ENCODE measurements at places on chromosomes 11 and 22.
A peak's percentile ranks its signal among the peaks of the same experiment; 100 is the strongest.

- H3K4me1 ChIP-seq: no peaks in the 10 kb centered on the region
- H3K27ac ChIP-seq: no peak overlapping the region
- H3K4me3 ChIP-seq: no peak overlapping the region
- no peaks in the 10 kb centered on the region for H3K27me3 ChIP-seq
- H3K36me3 ChIP-seq: no peaks in the 10 kb centered on the region
Observed at GRCh38 chr11:56841210-56841810, 92.8 kb upstream of the OR9G4 start.

DNA sequence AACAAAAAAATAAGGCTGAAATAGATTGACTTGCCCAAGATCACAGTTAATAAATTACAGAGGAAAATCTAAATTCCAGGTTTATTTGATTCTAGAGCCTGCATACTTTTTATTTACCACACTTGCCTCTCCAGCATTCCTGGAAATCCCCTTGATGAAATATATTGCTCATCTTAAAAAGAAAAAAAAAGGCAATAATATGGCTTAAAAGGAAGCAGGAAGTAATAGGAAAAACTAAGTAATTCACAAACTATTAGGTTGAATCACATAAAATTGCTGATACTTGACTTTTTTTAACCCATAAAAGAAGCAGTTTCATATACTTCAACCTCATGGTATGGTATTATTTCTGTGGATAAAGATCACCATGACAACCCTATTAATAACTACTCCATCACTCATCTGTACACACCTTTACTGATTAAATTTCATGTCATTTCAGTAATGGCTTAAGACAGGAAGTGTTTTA is 52.9 kb downstream of the COPB1 start:
- no peak overlapping the region for H3K4me3 ChIP-seq
- no peaks in the 10 kb centered on the region for H3K4me1 ChIP-seq
- no peaks in the 10 kb centered on the region for H3K36me3 ChIP-seq
- H3K27me3 ChIP-seq: no peaks in the 10 kb centered on the region

- peaks cover 25% of the 10 kb centered on the region for H3K4me1 ChIP-seq
- no peak for DNase-seq
- H3K27me3 ChIP-seq: no peaks in the 10 kb centered on the region
- H3K4me3 ChIP-seq: no peak overlapping the region
- peak overlapping the region; percentile 57 for H3K27ac ChIP-seq
Observed at GRCh38 chr11:8838248-8838647, 72.7 kb upstream of the AKIP1 start.

- no peak overlapping the region for H3K4me3 ChIP-seq
- H3K4me1 ChIP-seq: peaks cover 79% of the 10 kb centered on the region
- H3K27me3 ChIP-seq: no peaks in the 10 kb centered on the region
- no peak for DNase-seq
Observed at GRCh38 chr11:63862923-63863322, 24.0 kb downstream of the MARK2 start.

- no peak overlapping the region for H3K27ac ChIP-seq
- H3K4me1 ChIP-seq: no peaks in the 10 kb centered on the region
- H3K4me3 ChIP-seq: no peak overlapping the region
- no peak for DNase-seq
- H3K36me3 ChIP-seq: no peaks in the 10 kb centered on the region
Observed at GRCh38 chr11:23278121-23278520, 417.8 kb upstream of the CCDC179 start.

DNA sequence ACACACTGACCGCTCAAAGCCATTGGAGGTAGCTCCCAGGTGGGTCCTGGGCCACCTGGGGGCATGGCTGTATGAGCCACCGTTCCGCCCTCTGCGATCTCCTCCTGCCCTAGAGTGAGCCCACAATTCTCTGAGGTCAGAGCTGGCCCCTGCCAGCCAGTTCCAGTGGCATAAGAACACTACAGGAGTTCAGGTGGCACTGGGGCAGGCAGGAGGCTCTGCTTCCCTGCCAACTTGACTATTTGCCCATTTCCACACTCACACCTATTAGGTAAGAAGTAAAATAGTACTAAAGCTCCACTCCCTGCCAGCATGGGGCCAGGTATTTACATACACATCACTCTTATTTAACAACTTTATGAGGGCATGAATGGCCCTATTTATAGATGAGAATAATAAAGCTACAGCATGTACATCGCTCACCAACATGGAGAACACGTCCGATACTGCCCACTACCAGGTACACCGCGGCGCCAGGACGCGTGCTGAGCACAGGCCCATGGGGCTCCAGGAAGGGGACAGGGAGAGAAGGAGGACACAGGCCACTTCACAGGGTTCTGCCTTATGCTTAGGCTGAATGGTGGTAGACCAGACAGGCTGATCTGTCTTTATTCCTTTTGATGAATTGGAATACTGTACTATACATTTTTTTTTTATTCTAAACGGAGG is 26.2 kb downstream of the PISD start:
- H3K4me1 ChIP-seq: peaks cover 9% of the 10 kb centered on the region
- no peak overlapping the region for H3K4me3 ChIP-seq
- no peak for DNase-seq
- H3K36me3 ChIP-seq: no peaks in the 10 kb centered on the region

- peaks cover 27% of the 10 kb centered on the region for H3K4me1 ChIP-seq
- H3K36me3 ChIP-seq: no peaks in the 10 kb centered on the region
- H3K27ac ChIP-seq: no peak overlapping the region
- H3K4me3 ChIP-seq: no peak overlapping the region
- DNase-seq: no peak
Observed at GRCh38 chr11:8826139-8826786, 84.7 kb upstream of the AKIP1 start.

DNA sequence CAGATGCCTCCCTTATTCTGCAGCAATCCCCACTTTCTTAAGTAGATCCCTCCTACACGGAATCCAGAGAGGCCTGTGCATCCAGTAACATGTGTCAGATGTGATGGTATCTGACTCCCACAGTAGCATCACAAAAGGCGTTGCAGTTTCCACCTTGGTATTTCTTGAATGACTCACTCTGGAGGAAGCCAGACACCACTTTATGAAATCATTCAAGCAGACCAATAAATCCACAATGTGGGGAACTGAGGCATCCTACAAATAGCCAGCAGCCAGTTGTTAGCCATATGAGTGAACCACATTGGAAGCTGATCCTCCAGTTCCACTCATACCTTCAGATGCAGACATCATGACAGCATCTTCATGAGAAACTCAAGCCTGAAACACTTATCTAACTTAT is 798.1 kb downstream of the OPCML start:
- DNase-seq: no peak
- H3K4me1 ChIP-seq: no peaks in the 10 kb centered on the region
- H3K4me3 ChIP-seq: no peak overlapping the region
- H3K27me3 ChIP-seq: no peaks in the 10 kb centered on the region
- no peaks in the 10 kb centered on the region for H3K36me3 ChIP-seq

GRCh38 chr11:1565173-1565903 is 6.7 kb downstream of the DUSP8 start:
- peaks cover 38% of the 10 kb centered on the region for H3K27me3 ChIP-seq
- no peak overlapping the region for H3K27ac ChIP-seq
- no peak overlapping the region for H3K4me3 ChIP-seq
- DNase-seq: no peak

GRCh38 chr11:116984186-116984585 is 114.0 kb downstream of the SIK3 start:
- no peaks in the 10 kb centered on the region for H3K27me3 ChIP-seq
- H3K4me3 ChIP-seq: no peak overlapping the region
- no peak for DNase-seq
- no peaks in the 10 kb centered on the region for H3K36me3 ChIP-seq

DNA sequence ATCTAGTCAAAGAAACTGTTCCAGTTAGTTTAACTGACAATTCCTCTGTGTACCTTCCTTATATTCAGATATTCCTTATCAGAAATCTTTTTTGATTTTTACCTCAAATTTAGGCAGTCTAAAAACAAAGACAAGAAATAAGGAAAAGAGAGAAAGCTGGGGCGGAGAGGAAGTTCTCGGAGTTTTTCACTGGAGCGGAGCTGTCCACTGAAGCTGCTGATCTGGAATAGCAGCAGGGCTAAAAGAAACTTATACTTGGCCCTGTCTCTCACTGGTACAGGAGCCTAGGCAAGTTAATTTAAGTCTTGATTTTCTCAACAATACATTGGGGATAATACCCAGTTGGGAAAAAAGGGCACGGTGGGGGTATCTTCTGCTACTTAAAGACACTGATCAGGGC is 59.2 kb upstream of the CYP2D6 start:
- no peaks in the 10 kb centered on the region for H3K4me1 ChIP-seq
- no peak overlapping the region for H3K27ac ChIP-seq
- no peaks in the 10 kb centered on the region for H3K36me3 ChIP-seq
- DNase-seq: no peak

DNA sequence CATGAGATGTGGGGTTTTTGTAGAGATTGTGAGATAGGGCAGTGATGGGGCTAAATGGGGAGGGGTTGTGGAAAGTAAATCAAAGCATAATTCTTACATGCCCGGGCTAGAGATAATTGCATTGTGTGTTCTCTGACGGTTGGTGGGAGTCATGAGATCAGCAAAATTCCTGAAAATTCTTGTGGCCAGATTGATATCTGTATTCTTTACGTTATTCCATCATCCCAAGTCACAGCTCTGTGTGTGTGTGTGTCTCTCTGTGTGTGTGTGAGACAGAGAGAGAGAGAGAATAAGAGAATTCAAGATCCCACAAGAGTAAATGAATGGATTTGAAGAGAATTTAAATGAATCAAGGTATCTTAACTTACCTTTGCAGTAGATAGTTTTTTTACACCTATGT is 138.6 kb upstream of the ARHGAP20 start:
- H3K36me3 ChIP-seq: no peaks in the 10 kb centered on the region
- H3K4me1 ChIP-seq: no peaks in the 10 kb centered on the region
- DNase-seq: no peak
- H3K27me3 ChIP-seq: no peaks in the 10 kb centered on the region

DNA sequence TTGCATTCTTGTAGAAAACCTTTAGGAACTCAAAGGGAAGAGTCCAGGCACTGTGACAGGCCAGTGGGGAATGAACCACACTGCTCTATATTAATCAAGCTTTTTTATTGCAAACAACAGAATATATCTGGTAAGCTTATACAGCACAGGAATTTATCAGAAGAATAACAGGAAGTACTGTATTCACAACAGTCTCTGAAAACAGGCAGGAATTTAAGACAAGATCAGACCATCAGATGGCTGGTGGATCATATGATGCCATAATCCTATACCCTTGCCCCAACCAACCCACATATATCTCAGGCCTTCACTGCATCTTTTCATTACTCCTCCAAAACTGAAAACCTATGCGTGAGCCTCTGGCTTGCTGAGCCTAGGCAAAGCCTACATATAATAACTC is 1.0 kb upstream of the HTATIP2 start:
- H3K4me1 ChIP-seq: peaks cover 6% of the 10 kb centered on the region
- no peak overlapping the region for H3K4me3 ChIP-seq
- no peaks in the 10 kb centered on the region for H3K36me3 ChIP-seq
- no peak for DNase-seq
- no peak overlapping the region for H3K27ac ChIP-seq
- no peaks in the 10 kb centered on the region for H3K27me3 ChIP-seq

DNA sequence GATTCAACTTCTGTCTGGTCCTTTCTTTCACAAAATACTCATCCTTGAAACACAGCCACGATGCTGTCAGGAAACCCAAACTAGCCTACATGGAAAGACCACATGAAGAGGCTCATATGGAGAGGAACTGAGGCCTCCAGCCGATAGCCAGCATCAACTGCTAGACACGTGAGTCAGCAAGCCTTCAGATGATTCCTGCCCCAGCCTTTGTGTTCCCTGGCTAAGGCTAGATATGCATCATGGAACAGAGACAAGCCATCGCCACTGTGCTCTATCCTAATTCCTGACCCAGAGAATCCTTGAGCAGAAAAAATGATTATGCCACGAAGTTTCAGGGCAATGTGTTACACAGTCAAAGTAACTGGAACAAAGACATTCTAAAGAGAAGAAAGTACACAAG is 75.5 kb downstream of the ENTHD1 start:
- peaks cover 5% of the 10 kb centered on the region for H3K27me3 ChIP-seq
- no peak overlapping the region for H3K4me3 ChIP-seq
- no peaks in the 10 kb centered on the region for H3K36me3 ChIP-seq
- H3K27ac ChIP-seq: no peak overlapping the region
- no peaks in the 10 kb centered on the region for H3K4me1 ChIP-seq

DNA sequence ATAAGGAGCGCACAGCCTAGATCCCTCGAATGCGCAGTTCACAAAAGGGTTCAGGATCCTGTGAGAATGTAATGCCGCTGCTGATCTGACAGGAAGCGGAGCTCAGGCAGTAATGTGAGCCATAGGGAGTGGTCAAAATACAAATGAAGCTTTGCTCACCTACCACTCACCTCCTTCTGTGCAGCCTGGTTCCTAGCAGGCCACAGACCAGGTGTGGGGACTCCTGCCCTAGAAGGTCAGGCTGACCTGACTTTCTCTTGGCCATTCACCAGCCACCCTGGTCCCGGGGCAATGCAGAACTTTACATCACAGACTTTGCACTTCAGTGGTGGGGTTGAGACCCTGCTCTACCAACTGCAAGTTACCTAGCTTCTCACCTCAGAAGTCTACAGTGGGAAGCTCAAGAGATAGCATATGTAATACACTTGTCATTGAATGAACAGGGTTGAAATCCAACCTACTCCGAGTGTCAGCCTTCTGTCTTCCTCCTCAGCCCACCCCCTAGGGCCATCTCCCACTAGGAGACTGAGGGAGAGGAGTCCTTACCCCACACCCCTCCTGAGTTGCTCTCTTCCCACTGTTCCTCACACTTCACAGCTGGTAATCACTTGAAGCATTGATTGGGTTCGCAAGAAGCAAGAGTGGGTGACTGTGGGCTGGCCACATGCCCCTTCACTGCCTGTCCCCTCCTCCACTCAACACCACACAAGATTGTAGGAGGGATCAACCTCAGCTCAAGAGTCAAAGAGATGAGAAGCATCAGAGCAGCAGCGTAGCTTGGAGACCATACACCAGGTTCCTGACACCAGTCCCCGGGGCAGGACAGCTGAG is 2.0 kb upstream of the KCNJ1 start:
- H3K4me3 ChIP-seq: no peak overlapping the region
- H3K27ac ChIP-seq: no peak overlapping the region
- no peaks in the 10 kb centered on the region for H3K36me3 ChIP-seq

- H3K27ac ChIP-seq: peak overlapping the region; percentile 41
- peak; percentile 19 for DNase-seq
- peaks cover 29% of the 10 kb centered on the region for H3K36me3 ChIP-seq
- no peak overlapping the region for H3K4me3 ChIP-seq
- H3K4me1 ChIP-seq: no peaks in the 10 kb centered on the region
Observed at GRCh38 chr11:70317581-70318305, 47.3 kb downstream of the PPFIA1 start.

GRCh38 chr11:70720281-70720680 is 322.0 kb downstream of the CTTN start:
- H3K36me3 ChIP-seq: no peaks in the 10 kb centered on the region
- H3K4me1 ChIP-seq: no peaks in the 10 kb centered on the region
- no peak overlapping the region for H3K27ac ChIP-seq
- H3K4me3 ChIP-seq: no peak overlapping the region
- DNase-seq: no peak

GRCh38 chr22:28247667-28248363 is 328.8 kb upstream of the PITPNB start:
- no peaks in the 10 kb centered on the region for H3K27me3 ChIP-seq
- no peak for DNase-seq
- H3K27ac ChIP-seq: no peak overlapping the region

- no peak overlapping the region for H3K27ac ChIP-seq
- no peak for DNase-seq
- H3K4me1 ChIP-seq: no peaks in the 10 kb centered on the region
- H3K4me3 ChIP-seq: no peak overlapping the region
- no peaks in the 10 kb centered on the region for H3K36me3 ChIP-seq
- no peaks in the 10 kb centered on the region for H3K27me3 ChIP-seq
Observed at GRCh38 chr22:47634347-47634746, 871.9 kb downstream of the TBC1D22A start.

Measured in left lung (tissue), 14 donors.